ENCODE measurements at places on chromosomes 7 and 10. TPM values are rescaled to one million over a fixed set of nuclear protein-coding genes. Genes with fewer than 3 reads are reported as not detected.

The UNCX gene
- 0.10 TPM for total RNA-seq

DNA sequence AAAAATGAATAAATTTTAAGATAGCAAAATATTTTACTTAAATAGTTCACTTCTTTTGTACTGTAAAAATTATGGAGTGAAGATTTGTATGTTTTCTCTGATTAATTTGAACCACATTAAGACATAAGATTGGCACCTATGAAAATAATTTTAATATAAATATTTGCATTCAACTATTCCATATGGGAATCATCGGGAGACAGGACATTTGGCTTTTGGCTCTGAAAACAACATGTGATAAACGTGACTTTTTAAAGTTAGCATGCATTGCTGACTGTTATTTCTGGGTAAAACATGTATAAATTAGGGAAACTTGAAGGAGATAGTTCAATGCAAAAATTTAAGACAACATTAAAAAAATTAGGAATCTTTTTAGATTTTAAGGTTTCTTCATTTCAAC lies 117.2 kb downstream of the SEMA3E start:
- DNase-seq = no peak

The POU6F2 gene
- total RNA-seq = not detected

The EIF3B gene
- 217 TPM for total RNA-seq

DNA sequence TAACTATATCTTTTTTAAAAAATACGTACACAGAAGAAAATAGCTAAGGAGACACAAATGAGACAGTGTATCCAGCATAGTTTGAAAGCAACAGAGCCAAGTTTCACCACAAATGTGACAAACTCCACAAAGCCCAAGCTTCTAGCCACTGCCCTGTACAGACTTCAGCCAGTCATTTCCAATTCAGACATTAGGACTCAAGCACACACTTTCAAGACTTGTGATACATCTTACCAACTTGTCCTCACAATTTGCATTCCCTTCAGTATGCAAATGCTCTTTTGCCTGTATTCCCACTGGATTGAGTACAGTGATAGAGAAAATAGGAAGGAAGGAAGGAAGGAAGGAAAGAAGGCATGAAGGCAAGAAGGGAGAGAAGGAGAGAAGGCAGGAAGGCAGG lies 510.4 kb downstream of the KCNMA1 start:
- no peak for DNase-seq

The PNLIPRP3 gene
- total RNA-seq = not detected

The OR6B1 gene
- not detected for total RNA-seq

The CCDC172 gene
- total RNA-seq = not detected

GRCh38 chr10:78025685-78026364 lies 3.5 kb downstream of the POLR3A start:
- DNase-seq = no peak

DNA sequence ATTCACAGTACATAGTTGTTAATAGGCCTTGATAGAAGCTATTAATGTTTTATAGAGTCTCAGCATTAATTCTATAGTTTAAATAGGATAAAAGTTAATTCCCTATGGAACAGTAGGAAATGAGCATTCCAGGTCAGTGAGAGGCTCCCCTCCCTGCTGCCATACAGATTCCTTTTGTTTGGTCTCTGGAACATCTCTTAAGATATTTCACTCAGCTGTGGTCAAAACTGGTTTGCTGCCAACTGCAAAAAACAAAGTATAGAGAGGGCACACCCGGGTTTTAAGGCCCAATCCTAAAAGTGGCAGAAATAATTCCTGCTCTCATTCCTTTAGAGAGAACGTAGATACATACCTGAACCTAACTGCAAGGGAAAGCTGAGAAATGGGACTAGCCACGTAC lies 51.3 kb downstream of the MDFIC start:
- no peak for DNase-seq

The MNX1 gene
- total RNA-seq = 1.0 TPM

The PDE1C gene
- total RNA-seq = not detected

DNA sequence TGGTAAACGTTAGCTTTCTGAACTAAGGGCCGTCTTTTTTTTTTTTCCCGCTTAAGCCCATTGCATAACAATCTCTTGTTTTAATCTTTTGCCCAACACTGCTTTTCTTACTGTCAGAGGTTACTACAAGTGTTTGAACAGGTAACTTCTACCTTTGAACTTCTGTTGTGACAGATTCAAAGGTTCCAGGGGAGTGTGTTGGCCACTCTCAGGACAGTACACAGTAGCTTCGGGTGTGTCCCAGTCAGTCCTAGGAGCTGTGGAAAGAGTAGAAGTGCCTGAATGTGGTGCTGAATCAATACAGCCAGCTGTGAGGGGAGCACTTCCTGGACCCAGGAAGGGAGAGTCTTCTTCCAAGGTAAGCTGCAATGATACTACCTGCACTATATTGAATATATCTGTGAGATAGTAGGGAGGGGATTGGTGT lies at the start of gene ACSL5:
Gene ACSL5 (plus strand): TSS at position 205 of the 427 bp plus-strand sequence. CDS start 20,831 bp downstream, outside the sequence.
- no peak for DNase-seq

- DNase-seq = no peak
Measured at GRCh38 chr10:45155784-45156183, 155.1 kb downstream of the ZNF22 start.

DNA sequence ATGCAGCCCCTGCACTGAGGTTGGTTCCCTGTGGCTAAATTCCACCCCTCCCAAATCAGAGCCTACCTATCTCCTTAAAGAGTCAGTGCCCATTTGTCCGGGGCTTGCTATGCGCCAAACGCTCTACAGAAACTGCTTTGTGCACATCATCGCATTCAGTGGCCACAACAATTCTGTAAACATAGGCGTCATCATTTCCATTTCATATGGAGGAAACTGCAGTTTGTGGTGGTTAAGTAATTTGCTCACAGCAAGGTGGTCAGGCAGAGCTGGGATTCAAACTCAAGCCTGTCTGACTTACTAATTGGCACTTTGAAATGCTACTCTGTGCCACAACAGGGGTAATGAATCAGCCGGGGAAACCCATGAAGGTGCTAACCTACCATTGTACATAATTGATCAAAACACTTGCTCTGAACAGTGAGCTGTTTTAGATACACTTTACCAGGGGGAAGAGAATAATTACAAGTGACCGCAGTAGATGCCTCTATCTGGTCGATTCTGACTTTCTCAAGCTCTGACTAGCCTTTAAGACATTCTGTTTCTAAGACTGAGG lies 775.5 kb downstream of the LRMDA start:
- DNase-seq = no peak

DNA sequence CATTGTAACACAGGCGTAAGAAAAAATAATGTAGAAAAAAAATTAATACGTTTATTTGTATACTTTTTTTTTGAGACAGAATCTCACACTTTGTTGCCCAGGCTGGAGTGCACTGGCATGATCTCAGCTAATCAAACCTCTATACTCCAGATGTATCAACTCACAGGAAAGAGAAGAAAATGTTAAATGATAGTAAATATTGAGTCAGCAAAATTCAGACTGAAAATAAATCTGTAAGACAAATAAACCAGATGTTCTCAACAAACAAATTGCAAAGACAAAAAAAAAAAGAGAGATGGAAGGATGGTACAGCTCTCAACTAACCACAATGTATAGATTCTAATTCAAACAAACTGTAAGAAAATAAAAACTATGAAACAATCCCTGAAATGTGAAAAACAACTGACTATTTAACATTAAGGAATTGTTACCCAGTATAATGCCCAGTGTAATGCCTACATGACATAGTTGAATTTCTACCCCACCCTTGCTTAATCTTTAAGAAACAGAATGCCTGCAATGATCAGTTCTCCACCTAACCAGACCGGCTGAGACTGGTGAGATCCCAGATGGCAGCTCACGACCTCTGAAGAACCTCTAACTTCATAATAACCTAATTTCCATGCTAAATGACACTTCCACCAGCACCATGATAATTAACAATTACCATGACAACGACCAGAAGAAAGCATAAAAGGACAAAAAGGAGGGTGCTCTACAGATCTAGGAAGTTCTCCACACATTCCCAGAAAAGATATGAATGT lies 272.0 kb upstream of the GNAI1 start:
- DNase-seq = no peak

- no peak for DNase-seq
Measured at GRCh38 chr7:2478800-2479199, 2.6 kb upstream of the GRIFIN start.

DNA sequence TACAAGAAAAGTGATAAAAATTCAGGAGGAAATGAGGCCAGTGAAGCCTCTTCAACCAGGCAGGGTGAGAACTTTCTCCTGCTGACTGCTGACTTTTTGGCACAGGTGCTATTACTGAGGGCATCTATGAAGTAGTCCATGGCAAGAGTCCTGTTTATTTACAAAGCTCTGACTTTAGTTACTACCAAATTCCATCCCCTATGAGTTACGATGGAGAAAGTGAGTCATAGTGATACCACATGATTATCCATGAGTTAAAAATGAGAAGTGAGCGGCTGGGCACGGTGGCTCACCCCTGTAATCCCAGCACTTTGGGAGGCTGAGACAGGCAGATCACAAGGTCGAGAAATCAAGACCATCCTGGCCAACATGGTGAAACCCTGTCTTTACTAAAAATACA lies 19.9 kb downstream of the CCDC3 start:
- DNase-seq = no peak

DNA sequence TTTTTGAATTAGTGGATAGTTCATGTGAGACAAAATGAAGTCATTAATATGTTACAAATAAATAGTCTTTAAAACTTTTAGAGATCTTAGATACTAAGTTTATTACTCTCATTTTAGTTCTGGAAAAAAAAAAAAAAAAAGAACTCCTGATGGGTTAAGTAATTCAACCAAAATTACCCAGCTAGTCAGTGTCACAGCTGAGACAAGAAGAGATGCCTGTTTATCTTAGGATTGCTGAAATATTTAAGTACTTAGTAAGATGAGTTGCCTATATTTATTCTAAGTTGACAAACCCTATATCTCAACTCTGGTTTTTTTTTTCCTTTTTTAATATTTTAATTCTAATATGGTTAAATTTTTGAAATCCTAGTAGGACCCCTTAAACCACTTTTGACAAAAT lies 781.0 kb upstream of the LRRN3 start:
- no peak for DNase-seq

- DNase-seq = no peak
Measured at GRCh38 chr7:97021747-97022490, 2.7 kb downstream of the DLX5 start.

DNA sequence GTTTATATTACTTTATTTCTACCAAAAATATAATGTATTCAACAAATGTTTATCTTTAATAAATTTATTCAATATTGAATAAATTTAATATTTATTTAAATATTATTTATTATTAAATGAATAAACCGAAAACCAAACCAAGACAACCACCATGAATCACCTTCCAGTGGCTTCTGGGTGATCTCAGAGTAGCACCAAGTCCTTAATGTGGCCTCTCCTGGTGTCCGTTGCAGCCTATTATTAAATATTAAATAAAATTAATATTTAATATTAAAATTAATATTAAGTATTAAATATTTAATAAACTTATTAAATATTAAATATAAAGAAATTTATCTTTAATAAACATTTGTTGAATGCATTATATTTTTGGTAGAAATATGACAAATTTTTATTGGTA lies 143.3 kb upstream of the PLPP4 start:
- no peak for DNase-seq

GRCh38 chr7:148806187-148806586 lies 77.9 kb downstream of the EZH2 start:
- no peak for DNase-seq

The SPDYE2B gene
- not detected for total RNA-seq

The PTN gene
- total RNA-seq = not detected

GRCh38 chr7:14115701-14116100 lies 126.2 kb upstream of the ETV1 start:
- no peak for DNase-seq

The H2BK1 gene
- total RNA-seq = not detected

- peak; percentile 63 for DNase-seq
Measured at GRCh38 chr7:2399848-2400587, 3.4 kb upstream of the CHST12 start.

GRCh38 chr10:48695636-48696534 lies 11.2 kb downstream of the WDFY4 start:
- no peak for DNase-seq

DNA sequence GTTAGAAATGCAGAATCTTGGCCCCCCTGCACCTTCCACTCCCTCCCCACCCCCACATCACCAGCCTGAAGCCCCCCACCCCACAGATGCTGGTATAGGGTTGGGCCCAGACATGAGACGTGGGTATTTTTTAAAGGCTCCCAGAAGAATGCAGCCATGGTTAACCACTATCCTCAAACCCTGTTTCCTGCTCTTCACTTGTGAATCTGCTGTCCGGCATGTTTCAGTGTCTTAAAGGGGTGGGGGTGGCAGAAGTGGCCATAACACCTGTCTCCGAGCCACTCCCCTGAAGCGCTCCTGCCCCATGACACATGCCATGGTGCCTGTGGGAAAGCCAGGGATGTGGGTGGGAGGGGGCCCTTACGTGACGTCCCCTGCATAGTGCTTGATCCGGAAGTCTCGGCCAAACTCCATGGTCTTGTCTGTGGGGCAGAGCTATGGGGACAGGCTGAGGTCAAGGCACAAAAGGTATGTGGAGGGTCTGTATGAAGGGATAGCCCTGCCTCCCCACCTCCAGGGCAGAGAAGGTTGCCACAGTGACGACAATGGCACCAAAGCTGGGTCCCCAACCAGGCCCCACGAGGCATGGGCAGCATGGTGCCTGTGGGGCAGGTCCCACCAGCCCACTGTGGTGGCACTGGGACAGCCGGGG lies 9.6 kb downstream of the MYO1G start:
- DNase-seq = no peak

DNA sequence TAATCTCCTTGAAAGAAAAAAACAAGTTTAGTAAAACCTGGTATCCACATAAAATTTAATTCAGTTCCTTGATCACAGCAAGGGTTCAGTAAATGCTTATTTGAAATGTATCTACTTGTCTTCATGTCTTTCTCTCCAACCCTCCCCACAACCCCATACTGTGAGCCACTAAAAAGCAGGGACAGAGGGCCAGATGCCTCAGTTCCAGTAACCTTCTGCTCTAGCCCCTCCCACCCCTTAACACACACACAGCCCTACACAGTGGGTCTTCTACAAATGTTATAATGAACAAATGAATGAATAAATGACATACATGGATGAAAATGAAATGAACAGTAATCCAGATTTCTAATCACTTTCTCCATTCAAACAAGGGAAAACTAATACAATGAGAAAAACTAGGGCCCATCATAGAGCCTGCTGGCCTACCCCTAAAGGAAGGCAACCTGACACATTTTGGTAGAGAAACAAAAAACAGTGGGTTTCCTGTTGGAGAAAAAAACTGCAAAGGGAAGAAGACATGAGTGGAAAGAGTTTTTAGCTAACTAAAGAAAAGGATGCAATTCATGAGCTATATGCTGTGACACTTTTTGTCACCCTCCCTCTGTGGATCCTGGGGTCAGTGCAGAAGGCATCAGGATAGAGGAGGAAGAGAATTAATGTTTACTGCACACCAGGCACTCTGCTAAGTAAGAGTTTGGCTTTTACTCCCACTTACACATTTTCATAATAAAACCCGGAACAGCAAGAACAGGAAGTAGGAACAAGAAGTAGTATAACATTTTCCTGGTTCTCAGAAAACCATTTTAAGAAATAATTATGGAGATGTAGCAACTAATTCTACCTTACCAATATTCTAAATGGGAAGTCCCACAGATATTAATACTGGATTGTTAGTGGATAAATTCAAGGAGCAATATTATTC lies 38.1 kb downstream of the ELMO1 start:
- no peak for DNase-seq

GRCh38 chr7:125436220-125436619 lies 506.6 kb upstream of the POT1 start:
- no peak for DNase-seq

GRCh38 chr10:130497056-130498010 lies 361.1 kb downstream of the GLRX3 start:
- no peak for DNase-seq

- no peak for DNase-seq
Measured at GRCh38 chr7:97014145-97014750, 8.9 kb downstream of the DLX6 start.

The PPP1R9A gene
- total RNA-seq = 3.3 TPM

The PAPOLB gene
- not detected for total RNA-seq

The DOCK1 gene
- total RNA-seq = 36.6 TPM

All from G401 (cell line).